ENCODE measurements at places on chromosomes 7 and 10.

DNA sequence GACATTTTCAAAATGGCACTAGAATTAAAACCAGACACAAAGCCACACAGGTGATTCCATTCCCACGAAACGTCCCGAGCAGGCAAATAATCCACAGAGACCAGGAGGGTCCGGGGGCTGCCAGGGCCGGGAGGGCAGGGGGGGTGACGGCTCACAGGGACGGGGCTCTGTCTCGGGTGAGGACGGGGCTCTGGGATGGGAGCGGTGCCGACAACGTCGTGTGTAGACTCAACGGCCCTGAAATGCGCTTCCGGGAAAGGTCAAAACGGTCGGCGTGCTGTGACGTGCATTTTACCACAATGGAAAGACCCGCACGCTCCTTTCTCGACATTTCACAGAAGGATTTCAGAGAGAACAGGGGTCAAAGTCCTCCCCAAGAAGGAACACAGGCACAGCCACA, 63.3 kb upstream of the PDGFA start:
- no peak for DNase-seq

GRCh38 chr7:17625043-17625442, 315.3 kb downstream of the SNX13 start:
- DNase-seq, result no peak

DNA sequence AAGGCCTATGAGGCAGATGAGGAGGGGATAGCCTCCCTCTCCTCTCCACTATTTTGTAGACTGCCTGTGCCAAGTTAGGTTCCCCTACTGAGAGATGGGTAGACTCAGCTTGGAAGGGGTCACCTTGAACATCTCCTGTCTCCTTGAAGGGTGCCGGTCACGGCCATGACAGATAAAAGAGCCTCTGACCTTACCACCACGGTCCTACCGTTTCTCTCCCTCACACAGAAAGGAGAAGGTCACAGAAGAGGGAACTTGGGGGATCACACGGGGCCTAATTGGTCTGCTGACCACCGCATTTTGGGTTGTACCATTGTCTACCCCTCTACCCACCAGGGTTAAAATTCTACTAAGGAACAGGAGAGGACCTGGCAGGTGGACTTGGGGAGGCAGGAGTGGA, 17.0 kb downstream of the PRSS2 start:
- no peak for DNase-seq

DNA sequence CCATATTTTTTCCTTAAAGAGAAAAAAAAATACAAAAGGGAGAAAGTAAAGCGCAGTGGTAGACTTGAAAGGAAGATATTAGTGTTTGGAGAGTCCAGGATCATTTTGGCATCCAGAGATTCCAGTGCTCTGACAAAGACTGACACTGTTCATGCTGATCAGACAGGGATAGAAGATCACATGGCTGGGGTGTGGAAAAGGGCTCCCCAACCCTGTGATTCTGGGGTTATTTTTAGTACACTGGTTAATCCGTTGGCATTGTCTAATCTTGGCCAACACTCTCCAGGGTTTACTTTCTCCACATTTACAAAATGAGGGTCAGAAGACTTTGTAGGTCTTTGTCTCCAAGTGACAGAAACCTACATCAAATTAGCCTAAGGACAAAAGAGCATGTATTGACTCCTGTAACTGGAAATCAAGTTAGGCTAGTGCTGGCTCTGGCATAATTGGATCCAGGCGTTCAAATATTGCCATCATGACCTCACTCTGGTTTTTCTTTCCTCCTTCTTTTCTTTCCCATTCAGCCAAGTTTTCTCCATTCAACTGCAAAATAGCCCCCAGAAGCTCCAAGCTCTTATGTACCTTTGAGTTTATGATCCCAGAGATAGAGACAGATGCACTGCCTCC, 181.6 kb downstream of the PHTF2 start:
- no peak for DNase-seq

- no peak for DNase-seq
Measured at GRCh38 chr7:67463983-67464382, 467.4 kb downstream of the TYW1 start.

- no peak for DNase-seq
Measured at GRCh38 chr10:92756201-92757065, 66.7 kb downstream of the HHEX start.

- no peak for DNase-seq
Measured at GRCh38 chr7:35865287-35865686, 64.4 kb downstream of the SEPTIN7 start.

GRCh38 chr10:20162123-20162522, 345.9 kb downstream of the PLXDC2 start:
- DNase-seq, result no peak

DNA sequence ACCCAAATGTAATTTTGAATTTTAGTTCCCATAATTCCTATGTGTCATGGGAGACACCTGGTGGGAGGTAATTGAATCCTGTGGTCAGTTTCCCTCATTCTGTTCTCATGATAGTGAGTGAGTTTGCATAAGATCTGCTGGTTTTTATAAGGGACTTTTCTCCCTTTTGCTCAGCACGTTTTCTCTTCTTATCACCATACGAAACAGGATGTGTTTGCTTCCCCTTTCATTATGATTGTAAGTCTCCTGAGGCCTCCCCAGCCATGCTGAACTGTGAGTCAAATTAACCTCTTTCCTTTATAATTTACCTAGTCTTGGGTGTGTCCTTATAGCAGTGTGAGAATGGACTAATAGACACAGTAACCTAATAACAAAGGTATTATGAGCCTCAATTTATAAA, 36.1 kb upstream of the ZNF736 start:
- DNase-seq, result no peak

DNA sequence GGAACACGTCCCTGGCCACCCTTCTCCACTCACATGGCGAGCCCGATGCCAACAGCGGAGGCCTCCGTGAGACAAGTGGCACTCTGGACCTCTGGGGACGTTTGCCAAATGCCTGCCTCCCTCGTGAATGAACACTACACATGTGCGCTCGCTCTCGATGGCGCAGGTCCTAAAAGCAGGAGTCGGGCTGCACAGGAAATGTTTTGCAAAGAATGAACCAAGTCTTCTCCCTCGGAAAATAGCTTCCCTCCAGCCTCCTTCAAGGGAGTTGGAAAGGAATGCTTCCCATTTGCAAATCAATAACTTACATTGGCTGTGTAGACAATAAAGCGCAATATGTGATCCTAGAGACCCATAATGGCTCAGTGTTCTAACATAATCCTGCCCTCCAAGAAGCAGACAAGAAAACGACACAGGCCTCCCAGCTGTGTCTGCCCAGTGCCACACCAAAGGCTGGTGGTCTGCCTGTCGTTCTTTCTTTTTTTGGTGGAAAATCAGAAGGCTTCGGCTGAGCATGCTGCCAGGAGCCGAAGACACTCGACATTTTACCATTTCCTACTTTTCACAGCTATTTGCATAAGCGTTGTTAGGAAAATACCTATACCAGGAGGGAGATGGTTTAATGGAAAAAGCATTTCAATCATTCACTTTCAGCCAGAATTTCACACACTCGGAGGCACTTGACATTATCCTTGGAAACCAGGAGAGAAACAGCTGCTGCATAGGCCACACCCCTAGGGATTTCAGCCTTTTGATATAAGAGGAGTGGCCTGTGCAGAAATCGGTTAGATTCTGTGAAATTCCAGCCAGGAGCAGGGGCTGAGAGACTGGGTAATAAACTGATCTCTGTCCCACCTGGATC, 38.4 kb downstream of the ATXN7L1 start:
- DNase-seq, result no peak

GRCh38 chr7:111756687-111757178, 194.4 kb upstream of the IMMP2L start:
- DNase-seq, result no peak

- no peak for DNase-seq
Measured at GRCh38 chr10:81034383-81034782, 496.7 kb downstream of the SH2D4B start.

- DNase-seq, result no peak
Measured at GRCh38 chr10:25831080-25831479, 102.9 kb upstream of the MYO3A start.

DNA sequence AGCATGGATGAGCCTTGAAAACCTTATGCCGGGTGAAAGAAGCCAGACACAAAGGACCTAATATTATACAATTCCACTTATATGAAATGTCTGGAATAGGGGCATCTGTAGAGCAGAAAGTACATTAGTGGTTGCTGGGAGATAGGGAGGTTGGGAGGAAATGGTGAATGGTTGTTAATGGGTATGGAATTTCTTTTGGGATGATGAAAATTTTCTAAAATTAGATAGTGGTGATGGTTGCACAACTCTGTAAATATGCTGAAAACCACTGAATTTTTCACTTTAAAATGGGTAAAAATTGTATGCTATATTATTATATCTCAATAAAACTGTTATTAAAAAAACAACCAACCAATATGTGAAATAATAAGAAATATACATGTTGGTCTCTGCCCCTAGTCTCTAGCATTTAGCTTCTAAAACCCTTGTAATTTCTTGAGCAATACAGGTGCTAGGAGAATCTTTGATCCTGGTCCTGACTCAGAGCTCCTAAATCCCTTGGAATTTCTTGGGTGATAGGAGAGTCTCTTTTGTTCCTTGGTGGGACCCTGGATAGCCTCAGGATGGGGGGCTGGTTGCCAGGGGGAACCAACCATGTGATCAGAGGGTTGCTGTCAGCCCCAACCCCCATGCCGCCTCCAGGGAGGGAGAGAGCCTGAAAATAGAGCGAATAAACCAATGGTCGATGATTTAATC, 64.0 kb downstream of the TACR2 start:
- DNase-seq, result no peak

DNA sequence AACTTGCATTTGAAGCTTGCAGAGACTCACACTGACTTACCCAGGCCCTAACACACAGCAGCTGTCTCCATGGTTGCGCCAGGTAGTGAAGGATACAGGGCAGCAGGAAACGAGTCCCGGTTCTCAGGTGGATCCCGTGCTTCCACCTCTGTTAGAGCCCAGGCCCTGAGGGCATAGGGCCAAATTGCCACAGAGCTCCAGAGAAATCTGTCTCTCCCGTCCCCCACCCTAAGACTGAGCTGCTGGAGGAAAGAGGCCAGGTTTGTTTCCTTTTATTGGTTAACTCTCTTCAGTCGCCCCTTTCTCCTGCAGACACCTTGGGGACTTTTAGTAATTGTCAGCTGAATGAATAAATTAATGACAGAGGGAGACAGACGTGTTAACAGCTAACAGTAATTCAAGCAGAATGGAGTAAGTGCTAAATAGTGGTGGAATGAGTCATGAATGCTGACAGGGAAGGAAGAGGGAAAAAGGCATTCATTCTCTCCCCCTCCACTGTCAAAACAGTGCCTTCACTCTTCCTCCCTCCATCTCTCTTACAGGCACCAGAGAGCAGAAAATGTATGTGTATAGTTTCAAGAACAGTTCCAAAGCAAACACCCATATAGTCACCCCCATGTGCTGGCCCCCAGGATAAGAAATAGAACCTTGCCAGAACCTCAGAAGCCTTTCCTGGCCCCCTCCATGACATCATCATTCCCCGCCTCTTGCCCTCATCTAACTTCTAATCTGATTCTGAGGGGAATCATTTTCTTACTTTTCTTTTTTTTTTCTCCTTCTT, 16.8 kb upstream of the DLG5 start:
- no peak for DNase-seq

GRCh38 chr7:2477447-2478398, 1.5 kb upstream of the GRIFIN start:
- DNase-seq, result peak; percentile 48

GRCh38 chr10:126063353-126063791, 167.0 kb downstream of the FANK1 start:
- no peak for DNase-seq
